CD4-positive, alpha-beta memory T cell (primary cell): ENCODE measurements at places on chromosomes 5 and 9. TPM values are rescaled to one million over a fixed set of nuclear protein-coding genes. Genes with fewer than 3 reads are reported as not detected.

DNA sequence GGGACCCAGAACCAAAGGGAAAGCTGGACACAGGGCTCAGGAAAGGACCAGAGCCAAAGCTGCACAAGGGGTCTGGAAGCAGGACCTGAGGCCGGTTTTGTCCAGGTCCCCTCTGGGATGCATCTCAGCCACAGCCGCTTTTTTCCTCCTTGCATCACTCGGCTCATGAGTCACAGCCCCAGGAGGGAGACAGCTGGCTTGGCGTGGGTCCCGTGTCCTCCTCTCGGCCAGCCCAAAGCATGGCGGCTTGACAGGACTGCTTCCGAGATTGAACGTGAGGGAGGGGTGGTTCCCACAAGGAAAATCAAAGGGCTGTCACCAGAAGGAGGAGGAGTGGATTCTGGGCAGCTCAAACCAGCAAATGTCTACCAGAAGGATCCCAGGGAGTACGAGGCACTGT, 56.7 kb upstream of the CPLX2 start:
- DNase-seq = no peak
- H3K4me3 ChIP-seq = no peak overlapping the region
- no peaks in the 10 kb centered on the region for H3K27me3 ChIP-seq
- H3K4me1 ChIP-seq = no peaks in the 10 kb centered on the region

DNA sequence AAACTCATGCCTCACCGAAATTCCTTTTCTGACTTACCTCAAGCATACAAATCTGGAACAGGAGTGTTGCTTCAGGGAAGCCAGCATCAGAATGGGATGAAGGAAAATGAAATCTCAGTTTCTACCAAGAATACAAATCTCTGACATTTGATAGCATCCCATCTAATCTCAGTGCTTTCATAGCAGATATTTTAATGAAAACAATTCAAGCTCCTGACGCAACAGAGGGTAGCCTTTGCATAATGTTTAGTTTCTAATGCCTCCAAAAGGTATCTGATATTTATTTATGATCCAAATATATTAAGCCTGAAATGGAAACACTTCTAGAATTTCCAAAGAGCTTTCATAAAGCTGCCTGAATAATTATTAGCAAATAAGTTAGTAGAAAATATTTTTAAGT, 251.4 kb downstream of the DEPDC1B start:
- no peaks in the 10 kb centered on the region for H3K27me3 ChIP-seq
- no peak for DNase-seq
- no peak overlapping the region for H3K4me3 ChIP-seq
- H3K36me3 ChIP-seq = no peaks in the 10 kb centered on the region
- no peaks in the 10 kb centered on the region for H3K4me1 ChIP-seq

- H3K27ac ChIP-seq = no peak overlapping the region
- H3K27me3 ChIP-seq = no peaks in the 10 kb centered on the region
- DNase-seq = no peak
Measured at GRCh38 chr9:114731701-114732100, 49.7 kb upstream of the TEX48 start.

DNA sequence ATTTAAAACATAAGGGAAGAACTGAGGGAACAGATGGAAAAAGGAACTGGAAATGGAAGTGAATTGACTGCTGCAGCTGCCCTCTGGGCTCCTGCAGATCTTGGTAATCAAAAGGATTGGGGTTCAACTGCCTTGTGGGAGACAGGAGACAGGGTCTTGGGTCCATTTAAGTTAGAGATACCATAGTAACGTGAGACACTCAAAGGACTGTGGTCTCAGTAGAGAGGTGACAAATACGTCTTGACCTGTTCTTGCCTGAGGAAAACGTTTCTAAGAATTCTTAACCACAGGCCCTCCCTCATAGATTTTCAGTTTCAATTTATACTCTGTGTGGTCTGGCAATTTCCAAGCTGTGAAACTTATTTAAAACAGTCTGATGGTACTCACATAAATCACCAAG, 100.8 kb upstream of the DHFR start:
- no peak overlapping the region for H3K4me3 ChIP-seq
- peak overlapping the region; percentile 27 for H3K27ac ChIP-seq
- H3K27me3 ChIP-seq = no peaks in the 10 kb centered on the region

DNA sequence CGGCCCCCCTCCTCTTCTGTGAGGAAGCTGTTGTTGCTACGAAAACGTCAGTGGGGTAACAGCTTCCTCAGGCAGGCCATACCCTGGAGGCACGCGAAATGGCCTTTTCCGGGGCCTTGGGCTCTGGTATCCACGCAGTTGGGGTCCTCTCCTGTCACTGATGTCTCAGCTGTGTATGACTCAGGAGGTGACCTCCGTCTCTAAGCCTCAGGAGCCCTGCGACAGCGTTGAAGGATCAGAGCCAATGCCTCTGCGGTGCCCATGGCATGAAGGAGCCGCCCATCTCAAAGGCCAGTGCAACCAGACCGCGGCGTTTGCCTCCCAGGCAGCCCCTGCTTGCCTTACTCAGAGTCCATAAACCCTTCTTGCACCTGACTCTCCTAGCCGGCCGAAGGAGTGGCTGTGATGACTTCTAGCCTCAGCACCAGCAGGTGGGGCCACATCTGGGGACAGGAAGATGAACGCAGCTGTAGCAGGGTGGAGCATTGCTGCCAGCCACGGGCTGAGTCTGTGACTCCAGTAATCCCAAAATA, 1.0 kb upstream of the MXD3 start:
- H3K27ac ChIP-seq = peak overlapping the region; percentile 49
- H3K4me3 ChIP-seq = peak overlapping the region; percentile 24
- H3K27me3 ChIP-seq = no peaks in the 10 kb centered on the region
- DNase-seq = no peak
- H3K36me3 ChIP-seq = no peaks in the 10 kb centered on the region

DNA sequence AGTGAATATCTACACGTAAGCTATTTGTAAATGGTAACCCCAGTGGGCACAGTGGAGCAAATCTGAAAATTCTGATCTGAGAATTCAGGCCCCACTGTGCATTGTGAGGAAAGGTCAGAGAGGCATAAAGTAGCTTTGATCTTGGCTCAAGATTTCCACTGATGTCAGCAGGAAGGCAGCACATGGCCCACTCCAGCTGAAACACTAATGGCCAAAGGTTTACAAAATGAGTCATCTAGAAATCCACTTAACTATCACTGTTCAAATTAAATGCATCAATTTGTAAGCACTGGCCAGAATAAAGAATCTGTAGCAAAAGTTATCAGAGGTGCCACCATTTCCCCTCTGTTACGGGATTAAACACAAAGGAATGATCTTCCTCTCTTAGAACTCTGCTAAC, 191.6 kb downstream of the C9orf152 start:
- DNase-seq = no peak
- H3K36me3 ChIP-seq = no peaks in the 10 kb centered on the region
- H3K4me1 ChIP-seq = no peaks in the 10 kb centered on the region
- no peak overlapping the region for H3K4me3 ChIP-seq
- no peaks in the 10 kb centered on the region for H3K27me3 ChIP-seq

GRCh38 chr5:160462167-160462566, 40.5 kb downstream of the PTTG1 start:
- H3K36me3 ChIP-seq = no peaks in the 10 kb centered on the region
- H3K27me3 ChIP-seq = no peaks in the 10 kb centered on the region
- no peak for DNase-seq
- H3K4me3 ChIP-seq = no peak overlapping the region
- no peak overlapping the region for H3K27ac ChIP-seq

DNA sequence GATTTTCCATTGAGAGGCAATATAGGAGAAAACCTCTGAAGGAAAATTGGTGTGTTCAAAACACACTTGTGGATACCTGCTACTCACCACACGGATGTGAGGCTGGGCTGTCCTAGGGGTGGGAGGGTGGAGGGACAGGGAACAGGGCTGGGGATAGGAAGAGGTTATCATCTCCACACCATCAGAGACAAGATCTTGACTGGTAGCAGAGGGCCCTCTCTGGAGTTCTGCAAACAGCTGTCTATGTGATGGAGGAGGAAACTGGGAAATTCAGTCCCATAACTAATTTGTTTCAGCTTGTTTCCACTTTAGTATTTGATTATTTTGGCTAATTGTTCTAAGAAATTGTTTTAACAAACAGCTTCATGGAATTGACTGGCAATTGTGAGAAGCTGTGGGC, 91.6 kb upstream of the FSTL4 start:
- H3K27ac ChIP-seq = no peak overlapping the region
- no peak for DNase-seq
- no peaks in the 10 kb centered on the region for H3K27me3 ChIP-seq
- H3K36me3 ChIP-seq = no peaks in the 10 kb centered on the region
- no peak overlapping the region for H3K4me3 ChIP-seq
- H3K4me1 ChIP-seq = no peaks in the 10 kb centered on the region

GRCh38 chr9:97518909-97519307, 17.4 kb downstream of the TMOD1 start:
- no peaks in the 10 kb centered on the region for H3K36me3 ChIP-seq
- H3K4me1 ChIP-seq = no peaks in the 10 kb centered on the region
- H3K4me3 ChIP-seq = no peak overlapping the region
- no peak for DNase-seq

DNA sequence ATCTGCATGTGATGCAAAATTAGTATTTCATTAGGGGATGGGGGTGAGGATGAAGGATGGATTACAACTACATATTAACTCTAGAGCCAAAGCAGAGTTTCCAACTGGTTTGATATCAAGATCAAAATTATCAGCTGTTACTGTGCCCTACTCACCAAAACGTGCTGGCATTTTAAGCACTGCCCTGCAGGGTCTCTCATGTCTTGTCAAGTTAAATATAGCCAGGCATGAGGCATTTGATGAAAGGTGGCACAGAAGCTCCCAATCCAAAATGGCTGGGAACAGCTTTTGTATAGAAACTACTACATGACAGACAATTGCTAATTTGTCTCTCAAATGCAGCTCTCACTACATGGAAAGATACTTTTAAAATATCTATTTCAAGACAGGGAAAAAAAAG, 27.1 kb upstream of the CAAP1 start:
- DNase-seq = no peak
- no peak overlapping the region for H3K4me3 ChIP-seq
- no peaks in the 10 kb centered on the region for H3K27me3 ChIP-seq
- peaks cover 60% of the 10 kb centered on the region for H3K36me3 ChIP-seq

DNA sequence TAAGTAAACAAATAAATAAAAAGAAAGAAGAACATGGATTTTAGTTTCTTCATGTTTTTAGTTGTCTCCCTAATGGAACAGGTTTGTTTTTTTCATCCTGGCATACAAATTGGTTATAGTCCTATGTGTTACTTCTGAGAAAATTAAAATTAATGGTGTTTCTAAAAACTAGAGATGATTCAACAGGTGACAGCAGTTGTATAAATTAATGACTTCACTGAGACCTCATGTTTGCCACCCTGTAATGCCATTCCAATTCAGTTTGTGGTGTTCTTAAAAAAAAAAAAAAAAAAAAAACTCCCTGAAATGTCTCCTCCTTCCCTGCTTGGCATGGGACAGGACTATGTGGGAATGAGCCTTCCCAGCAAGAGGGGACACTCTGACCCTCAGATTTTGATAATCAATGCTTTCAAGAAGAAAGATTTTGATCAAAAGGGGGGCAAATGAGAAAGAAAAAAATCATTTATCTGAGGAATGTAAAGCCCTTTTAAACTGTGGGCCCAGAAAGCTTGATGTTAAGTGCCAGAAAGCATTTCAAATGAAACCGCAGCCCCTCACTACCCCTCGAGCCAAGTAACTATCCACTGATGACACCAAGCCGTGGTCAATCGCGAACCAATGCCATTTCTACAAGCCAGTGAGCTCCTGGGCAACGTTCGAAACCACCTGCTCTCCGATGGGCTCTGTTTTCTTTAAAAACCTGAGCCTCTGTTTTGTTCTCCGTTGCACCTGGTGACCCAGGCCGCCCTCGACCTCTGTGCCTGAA, 941 bp downstream of the EXD3 start:
- peak overlapping the region; percentile 43 for H3K27ac ChIP-seq
- H3K27me3 ChIP-seq = no peaks in the 10 kb centered on the region

DNA sequence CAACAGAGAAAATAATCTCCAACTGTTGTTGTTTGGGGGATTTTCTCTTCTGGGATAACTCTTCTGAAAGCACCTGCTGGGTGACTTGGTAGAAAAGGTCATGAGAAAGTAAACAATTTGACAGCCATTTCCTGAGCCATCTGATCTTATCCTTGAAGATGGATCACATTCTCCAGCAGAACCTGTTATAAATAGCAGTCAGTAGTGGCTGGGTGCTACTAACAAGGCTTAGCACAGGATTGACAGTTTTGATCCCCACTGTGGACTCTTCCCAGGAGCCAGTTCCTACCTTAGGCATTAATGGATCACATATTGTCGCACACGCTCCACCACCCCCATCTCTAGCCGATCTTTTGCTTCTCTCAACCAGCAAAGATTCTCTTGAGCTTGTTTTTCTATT, 220.2 kb downstream of the PLK2 start:
- H3K27ac ChIP-seq = no peak overlapping the region
- no peaks in the 10 kb centered on the region for H3K4me1 ChIP-seq
- no peaks in the 10 kb centered on the region for H3K27me3 ChIP-seq

- no peaks in the 10 kb centered on the region for H3K27me3 ChIP-seq
- no peaks in the 10 kb centered on the region for H3K4me1 ChIP-seq
- H3K36me3 ChIP-seq = no peaks in the 10 kb centered on the region
- H3K27ac ChIP-seq = no peak overlapping the region
- DNase-seq = no peak
Measured at GRCh38 chr5:107067395-107067794, 603.3 kb downstream of the EFNA5 start.

DNA sequence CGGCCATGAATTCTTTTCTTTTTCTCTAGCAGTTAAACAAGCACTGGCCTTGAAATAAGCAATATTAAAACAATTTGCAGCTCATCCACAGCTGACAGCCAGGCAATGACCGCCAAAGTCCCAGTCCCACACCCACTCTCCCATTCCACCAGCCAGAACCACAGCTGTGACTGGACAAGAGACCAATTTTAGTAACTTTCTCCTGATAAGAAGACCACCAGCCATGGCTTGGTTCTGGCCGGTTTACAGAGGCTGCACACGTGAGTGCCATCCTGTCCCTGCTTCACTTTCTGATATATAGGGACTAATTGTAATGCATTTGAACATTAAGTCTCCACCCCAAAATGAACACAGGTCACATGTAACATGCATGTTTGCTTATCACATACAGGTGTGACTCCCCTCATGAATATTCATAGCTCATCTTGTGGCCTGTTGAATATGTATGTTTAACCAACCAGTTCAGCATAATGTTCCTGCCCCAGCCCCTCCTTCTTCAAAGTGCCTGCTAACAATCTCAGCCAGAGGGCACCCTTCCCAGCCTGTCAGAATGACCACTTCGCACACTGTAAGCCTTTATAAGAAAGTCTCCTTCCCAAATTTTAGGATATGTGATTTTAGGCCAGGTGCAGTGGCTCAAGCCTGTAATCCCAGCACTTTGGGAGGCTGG, 23.9 kb upstream of the FANCC start:
- DNase-seq = no peak
- no peaks in the 10 kb centered on the region for H3K36me3 ChIP-seq
- H3K27ac ChIP-seq = no peak overlapping the region
- H3K4me1 ChIP-seq = peaks cover 9% of the 10 kb centered on the region
- no peak overlapping the region for H3K4me3 ChIP-seq
- no peaks in the 10 kb centered on the region for H3K27me3 ChIP-seq

- H3K4me3 ChIP-seq = no peak overlapping the region
- H3K27ac ChIP-seq = no peak overlapping the region
- H3K4me1 ChIP-seq = no peaks in the 10 kb centered on the region
- H3K27me3 ChIP-seq = no peaks in the 10 kb centered on the region
Measured at GRCh38 chr9:6564868-6565267, 80.7 kb downstream of the GLDC start.

The SPINK13 gene
- not detected for total RNA-seq

The ORM2 gene
- total RNA-seq = not detected

The ARHGEF37 gene
- 0.96 TPM for total RNA-seq

The DRD1 gene
- total RNA-seq = not detected

The FBP1 gene
- 9.2 TPM for total RNA-seq

The OMD gene
- total RNA-seq = not detected

The MSX2 gene
- not detected for total RNA-seq

The KLF9 gene
- total RNA-seq = 18.6 TPM
